ENCODE measurements at places on chromosomes 6 and 20.

DNA sequence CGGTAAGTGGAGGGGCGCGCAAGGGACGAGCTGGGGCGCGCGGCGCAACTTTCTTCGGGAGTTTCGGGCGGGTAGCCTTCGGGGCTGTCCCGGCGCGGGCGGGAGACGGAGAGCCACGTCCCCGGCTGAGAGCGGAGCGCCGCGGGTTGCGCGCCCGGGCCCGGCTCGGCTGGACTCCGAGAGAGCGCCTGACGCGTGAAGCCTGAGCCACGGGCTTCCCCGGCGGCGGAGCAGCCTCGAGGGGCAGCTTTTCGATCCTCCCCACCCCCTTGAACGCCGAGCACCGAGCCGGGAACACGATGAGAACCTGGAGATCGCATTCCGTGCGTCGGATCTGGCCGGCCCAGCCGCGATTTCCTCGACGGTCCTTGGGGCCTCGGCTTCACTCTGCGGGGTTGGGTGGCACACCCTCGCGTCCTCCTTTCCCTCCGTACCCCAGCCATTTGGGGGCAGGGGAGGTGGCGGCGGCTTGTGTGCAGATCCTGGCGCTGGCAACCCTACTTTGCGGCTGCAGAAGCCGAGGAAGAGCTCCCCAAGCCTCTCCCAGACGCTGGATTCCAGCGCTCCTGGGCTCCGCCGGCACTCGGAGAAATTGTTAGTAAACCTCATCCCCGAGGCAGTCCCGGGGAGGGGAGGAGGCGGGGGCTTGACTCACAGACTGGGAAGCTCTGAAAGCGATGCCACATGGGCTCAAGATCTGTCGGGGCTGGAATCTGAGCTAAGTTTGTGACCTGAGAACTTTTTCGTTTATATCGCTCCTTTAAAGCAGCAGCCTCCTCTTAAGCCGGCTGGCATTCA is 572 bp downstream of the DSE start:
- peak; percentile 39 for DNase-seq

DNA sequence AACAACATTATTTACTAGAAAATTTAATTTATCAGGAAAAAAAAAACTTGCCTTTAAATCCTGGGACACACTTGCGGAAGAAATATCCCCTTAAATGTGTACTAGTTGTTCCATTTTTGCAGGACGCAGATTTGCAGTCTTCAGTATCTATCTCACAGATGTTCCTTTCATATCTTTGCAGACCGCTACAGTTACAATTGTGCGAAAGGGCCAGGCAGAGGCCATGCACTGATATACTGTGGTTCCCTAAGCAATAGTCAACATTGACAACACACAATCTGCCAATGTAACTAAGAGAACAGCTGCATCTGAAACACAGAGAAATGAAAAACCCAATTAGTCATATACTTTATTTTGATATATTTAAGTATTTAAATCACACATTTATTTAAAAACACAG is 411.2 kb downstream of the EYS start:
- DNase-seq, result no peak

DNA sequence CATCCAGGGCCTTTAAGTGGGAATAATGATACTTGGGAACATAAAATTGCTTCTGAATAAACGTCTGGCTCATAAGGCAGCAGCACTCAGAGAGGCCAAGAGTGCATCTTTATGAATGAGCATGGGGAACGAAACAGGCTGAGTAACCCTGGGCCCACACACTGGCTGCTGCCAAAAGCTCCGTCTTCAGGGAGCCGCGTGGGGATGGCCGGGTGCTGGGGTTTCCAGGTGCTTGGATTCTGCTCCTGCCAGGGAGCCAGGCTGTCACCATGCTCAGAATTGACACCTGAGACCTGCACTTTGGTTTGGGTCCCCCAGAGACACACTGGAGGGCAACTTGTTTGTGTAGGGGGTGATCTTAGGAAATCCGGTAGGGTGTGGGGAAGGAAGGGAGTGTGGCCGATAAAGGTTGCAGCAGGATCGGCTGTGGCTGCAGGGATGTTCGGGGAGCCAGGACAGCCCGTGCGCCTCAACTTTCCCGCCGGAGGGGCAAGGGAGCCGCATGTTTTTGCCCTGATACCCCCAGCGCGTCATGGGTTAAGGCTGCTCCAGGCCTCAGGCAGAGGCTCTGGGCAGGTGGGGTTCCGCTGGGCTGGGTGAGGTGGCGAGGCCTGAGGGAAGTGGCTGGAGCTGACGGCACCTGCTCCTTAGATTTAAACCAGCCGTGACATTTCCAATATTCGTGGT is 101.8 kb downstream of the YTHDF1 start:
- DNase-seq, result peak; percentile 59

DNA sequence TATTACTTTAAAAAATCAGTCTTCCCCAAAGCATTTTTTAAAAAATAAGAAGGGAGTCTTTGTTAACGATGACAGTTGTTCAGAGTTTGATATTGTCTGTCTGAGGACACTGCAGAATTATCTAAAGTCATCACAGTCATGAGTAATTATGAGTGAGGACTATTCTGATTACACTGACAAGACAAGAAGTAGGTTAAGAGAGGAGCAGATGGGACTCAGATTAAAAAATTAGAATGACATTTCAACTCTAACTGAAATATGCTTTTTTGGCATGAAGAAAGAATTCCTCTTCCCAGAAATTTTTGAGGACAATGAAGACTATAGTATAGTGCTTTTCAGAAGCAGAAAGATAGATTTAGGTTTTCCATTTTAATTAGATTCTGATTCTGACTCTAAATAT is 456.5 kb downstream of the EPHA7 start:
- DNase-seq, result no peak

DNA sequence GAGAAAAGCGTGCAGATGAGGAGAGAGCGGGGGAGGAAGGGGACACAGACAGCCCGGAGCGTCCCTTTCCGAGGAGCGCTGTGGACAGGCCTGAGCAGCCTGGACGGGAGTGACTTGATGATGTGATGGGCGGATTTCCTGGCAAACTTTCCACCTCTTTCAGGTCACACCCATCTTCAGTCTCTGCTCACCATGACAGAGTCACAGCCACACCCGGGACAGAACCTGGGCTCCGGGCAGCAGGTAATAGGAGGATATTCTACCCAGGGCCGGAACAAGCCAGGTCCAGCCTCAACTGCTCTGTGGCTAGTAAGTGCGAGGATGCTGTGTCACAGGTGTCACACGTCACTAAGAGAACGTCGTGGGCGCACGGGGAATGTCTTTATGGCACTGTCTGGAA is 84.3 kb downstream of the THBS2 start:
- no peak for DNase-seq

GRCh38 chr6:20364327-20364726 is 37.4 kb upstream of the E2F3 start:
- no peak for DNase-seq

GRCh38 chr6:32247401-32247800 is 23.5 kb upstream of the NOTCH4 start:
- DNase-seq, result no peak

GRCh38 chr6:37085198-37085597 is 79.7 kb downstream of the FGD2 start:
- DNase-seq, result no peak

- DNase-seq, result no peak
These were observed 16.6 kb upstream of the FBXO9 start for GRCh38 chr6:53048431-53049195.

Measured in NCI-H2171 (cell line).